HCT116 (cell line): ENCODE measurements at places on chromosomes 6 and 20. TPM values are rescaled to one million over a fixed set of nuclear protein-coding genes. Genes with fewer than 3 reads are reported as not detected.

The RIPPLY2 gene
- not detected for total RNA-seq

The CCR6 gene
- total RNA-seq = not detected

- H3K27ac ChIP-seq = no peak overlapping the region
- DNase-seq = no peak
These were observed 247.0 kb upstream of the KCNQ5 start for GRCh38 chr6:72374857-72375256.

DNA sequence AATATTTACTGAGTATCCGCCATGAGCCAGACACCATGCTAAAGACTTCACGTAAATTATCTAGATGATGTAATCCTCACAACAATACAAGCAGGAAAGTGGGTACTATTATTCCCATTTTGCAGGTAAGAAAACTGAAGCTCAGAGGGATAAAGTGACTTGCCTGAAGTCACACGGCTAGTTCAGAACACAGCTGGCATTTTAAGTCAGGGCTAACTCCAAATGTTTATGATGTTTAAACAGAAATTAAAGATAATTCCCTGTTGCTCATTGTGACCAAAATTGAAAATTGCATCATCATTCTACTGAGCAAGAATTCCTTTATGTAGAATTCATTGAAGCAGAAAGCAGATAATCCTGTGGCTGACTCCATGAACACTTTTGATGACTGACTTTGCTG is 71.3 kb upstream of the STXBP5 start:
- no peak overlapping the region for H3K4me3 ChIP-seq
- no peaks in the 10 kb centered on the region for H3K4me1 ChIP-seq
- H3K27ac ChIP-seq = no peak overlapping the region
- H3K27me3 ChIP-seq = no peaks in the 10 kb centered on the region

DNA sequence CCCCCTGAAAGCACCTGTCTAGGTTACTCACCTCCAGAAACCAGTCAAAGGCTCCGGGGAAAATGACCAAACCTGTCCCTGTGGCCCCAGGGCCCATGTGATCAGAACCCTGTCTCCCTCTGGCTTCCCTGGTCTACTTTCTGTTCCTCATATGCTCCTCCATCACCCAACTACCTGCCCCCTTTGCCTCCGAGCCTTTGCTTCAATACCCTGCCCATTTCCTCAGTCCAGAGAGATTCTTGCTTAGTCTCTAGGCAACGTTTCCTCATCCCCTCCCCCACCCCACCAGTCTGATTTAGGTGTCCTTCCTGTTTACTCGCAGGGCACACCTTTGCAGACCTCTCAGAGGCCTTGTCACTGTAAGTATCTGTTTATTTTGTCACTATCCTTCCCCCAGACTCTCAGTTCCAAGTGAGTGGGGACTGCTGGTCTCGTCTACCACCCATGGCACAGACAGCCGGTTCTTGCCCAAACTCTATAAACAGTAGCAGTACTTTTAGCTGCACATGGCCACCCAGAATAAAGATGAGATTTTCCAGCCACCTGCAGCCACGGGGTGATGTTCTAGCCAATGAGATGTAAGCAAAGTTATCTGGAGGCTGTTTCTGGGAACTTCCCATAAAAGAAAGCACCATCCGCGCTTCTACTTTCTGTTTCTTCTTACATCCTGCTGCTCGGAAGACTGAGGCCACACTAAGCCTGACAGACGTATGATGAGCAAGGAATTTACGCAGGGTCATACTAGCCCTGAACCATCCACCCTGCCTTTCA is 13.3 kb downstream of the ELOVL5 start:
- H3K36me3 ChIP-seq = no peaks in the 10 kb centered on the region
- no peaks in the 10 kb centered on the region for H3K27me3 ChIP-seq
- H3K4me1 ChIP-seq = peaks cover 6% of the 10 kb centered on the region; the same call in 1 of the 2 replicates
- no peak for DNase-seq

DNA sequence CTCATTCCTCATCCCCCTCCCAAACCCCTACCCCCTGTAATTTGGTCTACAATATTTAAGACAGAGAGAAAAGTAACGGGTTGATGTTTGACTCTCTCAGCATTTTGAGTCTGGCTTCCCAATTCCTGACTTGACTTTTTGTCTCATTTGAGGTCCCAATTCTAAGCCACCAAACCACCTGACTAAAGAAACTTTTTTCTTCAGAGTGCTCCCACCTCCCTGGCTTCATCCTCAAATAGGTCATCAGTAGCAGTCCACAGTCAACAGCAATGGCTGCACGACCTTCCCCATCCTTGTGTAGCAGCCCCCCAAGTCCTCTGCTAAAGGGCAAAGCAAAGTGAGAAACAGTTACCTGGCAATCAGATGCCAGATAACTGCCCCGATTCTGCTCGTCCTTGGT is 1.8 kb downstream of the PLEKHG1 start:
- no peak for DNase-seq
- H3K36me3 ChIP-seq = no peaks in the 10 kb centered on the region
- no peak overlapping the region for H3K4me3 ChIP-seq
